ENCODE measurements at places on chromosomes 12 and 14.

DNA sequence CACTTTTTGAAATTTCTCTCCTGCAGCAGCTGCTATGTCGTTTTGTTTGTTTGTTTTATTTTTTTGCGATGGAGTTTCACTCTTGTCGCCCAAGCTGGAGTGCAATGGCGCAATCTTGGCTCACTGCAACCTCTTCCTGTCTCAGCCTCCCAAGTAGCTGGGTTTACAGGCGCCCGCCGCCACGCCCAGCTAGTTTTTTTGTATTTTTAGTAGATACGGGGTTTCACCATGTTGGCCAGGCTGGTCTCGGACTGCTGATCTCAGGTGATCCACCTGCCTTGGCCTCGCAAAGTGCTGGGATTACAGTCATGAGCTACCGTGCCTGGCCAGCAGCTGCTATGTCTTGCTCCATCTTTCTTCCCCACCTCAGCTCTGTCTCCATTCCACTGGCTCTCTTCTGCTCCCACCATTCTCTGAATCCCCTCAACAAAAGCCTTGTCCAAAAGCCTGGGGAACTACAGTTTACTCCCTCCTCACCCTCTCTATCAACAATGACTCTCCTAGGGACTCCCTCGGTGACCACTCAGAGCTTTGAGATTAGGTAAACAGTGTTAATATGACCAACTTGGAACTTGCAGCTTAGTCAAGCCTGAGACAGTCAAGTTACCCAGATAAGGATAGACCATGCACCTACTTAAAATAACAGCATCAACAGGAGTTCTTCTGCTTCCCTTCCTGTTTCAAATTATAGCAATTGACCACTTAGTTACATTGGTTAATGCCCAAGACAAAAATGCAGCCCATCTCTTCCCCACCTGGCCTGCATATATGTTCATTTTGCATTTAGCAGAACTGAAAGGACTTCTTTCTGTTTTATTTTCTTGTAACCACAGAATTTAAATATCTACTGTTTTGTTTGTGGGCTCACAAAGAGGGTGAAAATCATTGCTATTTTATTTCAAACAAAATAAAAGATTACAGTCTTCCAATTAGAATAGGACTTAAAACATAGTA is 189.0 kb upstream of the AMIGO2 start:
- no peak for DNase-seq

GRCh38 chr12:51403159-51403558 is 12.0 kb upstream of the GALNT6 start:
- peak; percentile 64 for DNase-seq

- DNase-seq = no peak
These were observed 114.7 kb downstream of the NCOR2 start for GRCh38 chr12:124452576-124453331.

GRCh38 chr14:25411781-25412757 is 362.1 kb upstream of the STXBP6 start:
- peak; percentile 8 for DNase-seq

DNA sequence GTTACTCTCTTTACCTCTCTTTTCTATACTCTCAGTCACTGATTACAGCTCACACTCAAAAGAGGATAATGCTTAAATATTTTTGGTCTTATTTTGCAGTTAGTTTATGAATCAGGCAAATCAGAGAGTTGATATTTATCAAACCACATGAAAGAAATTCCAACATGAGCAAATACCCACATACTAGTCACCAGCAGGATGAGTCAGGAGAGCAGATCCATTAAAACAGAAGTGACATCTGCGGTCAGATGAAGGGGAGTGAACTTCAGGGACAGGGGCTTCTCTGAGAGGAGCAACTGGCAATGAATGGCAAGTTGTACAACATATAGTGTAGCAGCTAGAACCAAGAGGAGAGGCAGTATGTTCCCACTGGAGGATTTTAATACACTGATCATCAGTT is 258.7 kb downstream of the SYT10 start:
- DNase-seq = peak; percentile 0

DNA sequence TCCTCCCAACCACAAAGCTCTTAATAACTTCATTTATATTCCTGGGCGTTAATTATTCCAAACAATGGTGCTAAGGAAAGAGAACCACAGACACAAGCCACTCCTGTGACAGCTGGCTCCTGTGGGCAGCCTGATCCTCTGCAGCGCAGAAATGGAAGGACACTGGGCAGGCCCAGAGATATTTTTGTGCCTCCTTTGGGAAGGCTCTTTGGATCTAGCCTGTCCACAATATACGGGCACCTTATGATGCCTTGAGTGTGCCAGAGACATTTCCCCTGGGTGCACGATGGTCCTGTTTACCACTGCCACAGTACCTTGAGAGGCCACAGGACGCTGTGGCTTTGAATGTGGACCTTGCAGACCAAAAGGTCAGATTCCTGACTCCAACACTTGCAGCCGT is 2.1 kb downstream of the ASB2 start:
- DNase-seq = no peak
